Stimulated activated naive B cell treated with anti-CD40 and anti-IgM and Interleukin-4, amounts not matched to agents 10 μg/mL and 1 μg/mL and 100 μg/mL, for 72 hours (primary cell): ENCODE measurements at places on chromosomes 16 and 17.

DNA sequence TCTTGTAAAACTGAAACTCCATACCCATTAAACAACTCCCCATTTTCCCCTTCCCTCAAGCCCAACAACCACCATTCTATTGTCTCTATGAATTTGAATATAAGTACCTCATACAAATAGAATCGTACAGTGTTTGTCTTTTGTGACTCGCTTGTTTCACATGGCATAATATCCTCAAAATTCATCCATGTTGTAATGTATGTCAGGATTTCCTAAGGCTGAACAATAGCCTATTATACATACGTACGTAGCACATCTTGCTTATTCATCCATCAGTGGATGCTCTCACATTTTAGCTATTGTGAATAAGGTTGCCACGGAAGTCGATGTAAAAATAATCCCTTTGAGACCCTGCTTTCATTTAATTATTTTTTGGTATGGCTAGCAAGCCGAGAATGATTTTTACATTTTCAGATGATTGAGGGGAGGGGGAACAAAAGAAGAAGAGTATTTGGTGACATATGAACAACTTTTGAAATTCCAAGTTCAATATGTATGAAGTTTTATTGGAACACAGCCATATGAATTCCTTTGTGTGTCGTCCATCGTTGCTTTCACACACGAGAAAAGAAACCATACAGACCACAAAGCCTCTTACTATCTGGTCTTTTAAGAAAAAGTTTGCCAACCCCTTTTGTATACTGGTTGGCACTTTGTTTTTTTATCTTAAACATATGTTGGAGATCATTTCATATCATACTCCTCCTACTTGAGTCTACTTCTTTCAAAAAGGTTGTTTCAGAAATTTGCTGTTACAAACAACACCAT, 371.2 kb downstream of the NPIPA8 start:
- no peak for DNase-seq

DNA sequence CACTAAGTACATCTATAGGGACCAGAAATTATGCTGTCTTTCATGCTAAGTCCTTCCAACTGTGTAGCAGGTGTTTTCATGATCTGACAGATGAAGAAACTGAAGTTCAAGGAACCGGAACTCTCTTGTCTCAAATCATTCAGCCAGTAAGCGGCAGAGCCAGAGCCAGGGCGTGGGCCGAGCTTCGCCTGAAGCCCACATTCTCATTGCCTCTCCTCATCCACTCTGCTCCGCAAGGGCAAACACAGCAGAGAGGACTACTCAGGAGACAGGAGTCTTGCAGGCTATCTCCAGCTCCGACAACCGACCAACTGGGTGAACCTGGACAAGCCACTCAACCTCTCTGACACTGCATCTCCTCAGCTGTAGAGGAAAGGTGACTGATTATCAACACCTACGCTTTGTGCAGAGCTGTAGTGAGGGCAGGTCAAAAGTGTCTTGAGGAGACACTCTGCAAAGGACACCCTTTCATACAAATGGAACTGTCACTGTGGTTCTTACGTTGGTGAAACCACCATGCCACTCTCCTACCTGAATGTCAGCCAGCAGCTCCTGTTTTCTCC, 72.9 kb downstream of the CYTH1 start:
- DNase-seq: peak; percentile 45

- DNase-seq: no peak
Measured at GRCh38 chr17:72338304-72338703, 217.5 kb downstream of the SOX9 start.

GRCh38 chr17:48505788-48506187, 25.0 kb downstream of the HOXB1 start:
- no peak for DNase-seq

GRCh38 chr17:81092518-81093095, 57.7 kb downstream of the BAIAP2 start:
- DNase-seq: no peak

GRCh38 chr17:79361221-79361734, 249.6 kb downstream of the RBFOX3 start:
- no peak for DNase-seq

- DNase-seq: no peak
Measured at GRCh38 chr17:80331820-80332219, 71.2 kb downstream of the RNF213 start.
